ENCODE measurements at places on chromosomes 11 and 22.

DNA sequence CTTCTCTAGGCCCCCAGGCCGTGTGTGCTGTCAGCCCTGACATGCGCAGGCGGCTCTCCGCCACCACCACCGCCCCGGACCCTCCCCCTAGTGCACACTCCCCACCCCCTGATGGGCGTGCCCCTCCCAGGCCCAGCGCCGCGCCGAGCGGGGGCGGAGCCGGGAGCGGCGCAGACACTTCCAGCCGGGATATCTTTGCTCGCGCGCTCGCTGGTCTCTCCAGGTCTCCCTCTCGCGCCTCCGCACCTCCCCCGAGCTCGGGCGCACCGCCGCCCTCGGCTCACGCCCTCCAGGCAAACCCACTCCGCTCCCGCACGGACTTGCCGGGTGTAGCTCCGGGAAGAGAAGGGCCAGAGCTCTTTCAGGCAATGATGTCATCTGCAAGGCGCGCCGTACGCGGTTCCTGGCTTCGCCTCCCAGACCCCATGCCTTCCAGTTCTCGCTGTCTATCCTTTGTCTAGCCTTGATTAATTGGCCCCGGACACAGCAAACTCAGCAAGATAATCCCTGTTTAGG, at the start of gene SCN3B:
TSS of gene SCN3B (minus strand) at position 59 of the 516 bp plus-strand sequence. CDS start 823 bp downstream, outside the sequence.
- DNase-seq = no peak

DNA sequence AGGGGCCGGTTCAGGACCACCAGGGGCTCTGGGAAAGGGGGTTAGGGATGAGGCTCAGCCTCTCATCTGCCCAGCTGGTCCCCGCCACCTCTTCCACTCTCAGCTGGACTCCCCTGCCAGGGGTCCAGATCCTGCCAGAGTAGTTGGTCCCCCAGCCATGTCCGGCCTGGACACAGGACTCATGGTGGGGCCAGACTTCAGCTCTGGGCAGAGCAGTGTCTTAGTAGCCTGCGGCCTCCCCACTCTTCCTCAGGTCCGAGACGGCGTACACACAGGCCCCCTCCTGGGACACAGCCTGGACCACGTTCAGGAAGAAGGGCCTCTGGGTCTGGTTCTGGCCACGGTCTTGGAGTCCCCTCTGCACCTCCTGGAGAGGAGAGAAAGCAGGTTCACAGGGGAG, 25.1 kb downstream of the GGT5 start:
- no peak for DNase-seq

GRCh38 chr11:27445625-27446024, 27.0 kb downstream of the LGR4 start:
- DNase-seq = no peak

GRCh38 chr11:125140233-125140632, 24.3 kb upstream of the PKNOX2 start:
- no peak for DNase-seq

DNA sequence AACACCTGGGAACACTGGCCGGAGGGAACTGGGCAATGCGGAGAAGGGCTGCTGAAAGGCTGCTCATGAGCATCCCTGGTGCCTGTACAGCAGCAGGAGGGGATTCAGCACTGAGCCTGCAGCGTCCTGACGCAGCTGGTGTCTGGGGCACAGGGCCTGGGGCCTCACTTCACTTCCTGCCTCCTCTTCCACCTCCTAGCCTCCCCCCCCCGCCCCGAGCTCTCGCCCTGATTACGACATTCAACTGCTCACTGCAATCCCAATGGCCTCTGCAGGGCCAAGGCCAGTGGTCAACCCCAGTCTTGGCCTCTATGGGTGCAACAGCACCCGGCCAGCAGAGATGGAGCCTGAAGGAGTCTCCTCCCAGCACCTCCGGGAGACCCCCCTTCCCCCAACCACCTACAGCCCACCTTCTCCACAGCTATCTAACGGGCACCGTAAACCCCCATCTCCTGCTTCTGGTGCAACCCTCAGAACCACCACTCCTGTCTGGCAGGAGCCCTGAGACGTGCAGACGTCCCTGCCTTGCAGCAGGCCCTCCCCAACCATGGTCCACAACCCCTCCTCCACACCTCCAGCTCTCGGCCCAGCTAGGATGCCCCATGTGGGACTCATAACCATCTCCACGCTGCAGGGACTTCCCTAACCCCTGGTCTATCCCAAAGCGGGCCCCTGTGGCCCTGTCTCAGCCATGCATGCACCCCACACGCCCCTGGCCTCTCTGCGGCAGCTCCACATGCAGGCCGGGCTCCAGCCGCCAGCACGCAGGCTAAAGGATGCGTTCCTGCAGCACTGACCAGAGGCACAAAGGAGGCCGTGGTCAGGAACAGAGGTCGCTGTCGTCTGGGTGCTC, 38.2 kb downstream of the BRD1 start:
- DNase-seq = peak; percentile 31

GRCh38 chr11:14253840-14254239, 105.1 kb downstream of the RRAS2 start:
- no peak for DNase-seq

DNA sequence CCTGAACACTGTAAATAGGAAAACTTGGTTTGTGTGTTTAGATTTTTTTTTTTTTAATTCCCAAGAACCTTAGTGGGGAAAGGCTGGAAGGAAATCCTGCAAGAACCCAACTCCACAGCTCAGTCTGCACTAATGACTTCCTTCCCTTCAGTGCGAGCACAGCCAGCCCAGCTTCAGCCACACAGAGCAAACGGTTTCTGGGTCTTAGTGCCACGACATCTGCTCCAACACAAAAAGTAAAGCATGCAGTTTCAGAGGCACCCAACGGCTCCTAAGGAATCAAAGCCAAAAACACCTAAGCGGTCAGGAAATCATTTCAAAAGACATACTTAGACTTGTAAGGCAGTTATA, 236.1 kb downstream of the TTC28 start:
- peak; percentile 8 for DNase-seq

DNA sequence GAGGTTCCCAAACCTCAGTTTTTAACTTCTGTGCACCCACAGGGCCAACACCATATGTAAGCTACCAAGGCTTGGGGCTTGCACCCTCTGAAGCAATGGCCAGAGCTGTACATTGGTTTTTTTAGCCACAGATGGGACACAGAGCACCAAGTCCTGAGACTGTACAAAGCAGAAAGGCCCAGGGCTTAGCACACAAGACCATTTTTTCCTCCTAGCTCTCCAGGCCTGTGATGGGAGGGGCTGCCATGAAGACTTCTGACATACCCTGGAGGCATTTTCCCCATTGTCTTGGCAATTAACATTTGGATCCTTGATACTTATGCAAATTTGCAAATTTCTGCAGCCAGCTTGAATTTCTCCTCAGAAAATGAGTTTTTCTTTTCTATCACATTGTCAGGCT, 23.4 kb downstream of the CNTF start:
- DNase-seq = no peak

- no peak for DNase-seq
Measured at GRCh38 chr22:27310966-27311697, 490.4 kb downstream of the MN1 start.
